ENCODE measurements at places on chromosomes 3 and 15. TPM values are rescaled to one million over a fixed set of nuclear protein-coding genes. Genes with fewer than 3 reads are reported as not detected.
A peak's percentile ranks its signal among the peaks of the same experiment; 100 is the strongest.

DNA sequence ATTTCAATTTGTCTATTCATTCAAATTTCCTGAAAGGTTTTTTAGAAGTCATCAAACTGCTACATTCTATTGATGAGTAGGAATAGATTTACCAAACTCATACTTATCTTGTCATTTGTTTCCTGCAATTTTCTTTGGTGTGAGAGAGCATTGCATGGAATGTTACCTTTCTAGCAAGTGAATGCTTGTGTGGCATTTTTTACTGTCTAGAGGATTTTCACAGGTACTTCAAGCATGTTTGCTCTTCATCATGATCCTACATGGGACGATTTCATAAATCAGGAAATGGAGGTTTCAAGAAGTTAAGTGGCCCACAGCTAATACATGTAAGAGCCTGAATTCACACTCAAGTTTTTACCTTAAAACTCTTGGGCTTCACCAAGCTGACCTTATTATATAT is 26.1 kb downstream of the TGFBR2 start:
- H3K4me1 ChIP-seq: peaks cover 100% of the 10 kb centered on the region
- DNase-seq: no peak
- no peak overlapping the region for H3K4me3 ChIP-seq
- H3K27ac ChIP-seq: peak overlapping the region; percentile 85

DNA sequence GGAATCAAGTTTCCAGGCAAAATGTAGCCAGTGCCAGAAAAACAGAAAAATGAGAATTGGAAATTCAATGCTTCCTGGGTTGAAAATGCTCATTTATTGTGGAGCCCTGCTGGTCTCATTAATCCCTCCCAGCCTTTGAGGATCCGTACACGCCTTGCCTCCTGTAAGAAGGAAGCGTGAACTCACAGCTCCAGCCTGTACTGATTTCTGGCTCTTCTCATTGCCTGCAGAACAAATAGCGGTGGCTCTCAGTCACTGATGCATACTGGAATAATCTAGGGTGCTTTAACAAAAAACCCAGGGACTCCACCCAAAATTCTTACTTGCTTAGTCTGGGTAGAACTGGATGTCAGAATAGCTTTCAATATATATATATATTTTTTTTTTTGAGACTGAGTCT is 29.3 kb upstream of the SLC24A5 start:
- no peak overlapping the region for H3K27ac ChIP-seq
- no peak for DNase-seq
- no peaks in the 10 kb centered on the region for H3K36me3 ChIP-seq
- no peaks in the 10 kb centered on the region for H3K4me1 ChIP-seq

DNA sequence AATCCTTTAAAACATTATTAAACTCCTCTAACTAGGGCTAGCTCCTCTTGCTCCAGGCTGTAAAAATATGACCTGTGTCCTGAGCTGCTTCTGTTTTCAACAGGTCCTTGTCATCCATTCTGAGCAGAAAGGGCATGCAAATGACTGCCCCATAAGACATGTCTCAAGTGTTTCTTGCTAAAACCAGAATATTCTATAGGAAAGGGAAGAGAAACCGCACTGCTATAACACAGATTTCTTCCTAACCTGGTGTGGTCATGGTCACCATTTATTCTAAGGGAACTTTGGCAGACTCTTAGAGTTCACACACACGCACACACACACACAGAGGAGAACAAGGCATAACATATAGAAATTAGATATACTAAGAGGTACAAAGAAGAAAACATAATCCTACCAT is 34.2 kb upstream of the B3GNT5 start:
- H3K4me1 ChIP-seq: no peaks in the 10 kb centered on the region
- DNase-seq: no peak
- no peak overlapping the region for H3K4me3 ChIP-seq
- no peaks in the 10 kb centered on the region for H3K36me3 ChIP-seq
- no peaks in the 10 kb centered on the region for H3K27me3 ChIP-seq
- H3K27ac ChIP-seq: no peak overlapping the region

DNA sequence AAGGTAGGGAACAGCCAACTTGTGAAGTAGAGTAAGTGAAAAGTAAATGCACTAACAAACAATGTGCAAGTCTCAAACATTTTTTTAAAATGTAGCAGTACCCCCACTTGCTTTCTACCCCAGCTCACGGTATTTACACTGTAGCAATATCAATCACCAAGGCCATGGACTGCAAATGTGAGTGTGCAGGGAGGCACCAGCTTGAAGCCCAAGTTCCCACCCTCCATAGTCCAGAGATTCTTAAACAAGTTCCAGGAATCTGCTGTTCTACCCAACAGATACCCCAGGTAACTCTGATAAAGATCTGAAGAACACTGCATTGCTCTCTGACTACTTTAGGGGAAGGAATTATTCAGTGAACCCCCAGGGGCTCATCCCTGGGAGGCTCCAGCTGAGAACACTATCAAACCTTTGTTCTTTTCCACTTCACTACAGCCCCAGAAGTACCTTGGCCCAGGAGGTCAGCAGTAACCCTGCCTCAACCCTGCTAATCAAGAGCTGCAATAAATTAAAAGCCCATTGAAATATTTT is 86.1 kb downstream of the FOXP1 start:
- peaks cover 86% of the 10 kb centered on the region for H3K4me1 ChIP-seq
- no peaks in the 10 kb centered on the region for H3K36me3 ChIP-seq
- no peaks in the 10 kb centered on the region for H3K27me3 ChIP-seq

DNA sequence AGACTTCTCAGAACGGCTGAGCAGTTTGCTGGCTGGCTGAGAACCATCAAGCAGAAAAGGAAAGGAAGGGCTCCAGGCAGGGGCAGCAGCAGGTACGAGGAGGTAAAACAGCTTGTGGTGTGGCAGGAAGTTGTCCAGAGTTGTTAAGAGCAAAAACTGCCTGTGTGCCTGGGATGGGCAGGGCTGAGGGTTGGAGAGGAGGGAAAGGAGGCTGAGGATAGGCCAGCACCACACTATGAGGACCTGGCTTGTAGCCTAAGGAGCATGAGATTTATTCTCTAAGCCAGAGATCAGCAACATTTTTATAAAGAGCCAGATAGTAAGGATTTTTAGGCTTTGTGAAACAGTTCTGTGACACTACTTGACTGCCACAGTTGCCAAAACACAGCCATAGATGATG is 8.0 kb downstream of the IGSF10 start:
- H3K4me1 ChIP-seq: no peaks in the 10 kb centered on the region
- no peak overlapping the region for H3K4me3 ChIP-seq
- H3K27ac ChIP-seq: no peak overlapping the region
- no peak for DNase-seq

DNA sequence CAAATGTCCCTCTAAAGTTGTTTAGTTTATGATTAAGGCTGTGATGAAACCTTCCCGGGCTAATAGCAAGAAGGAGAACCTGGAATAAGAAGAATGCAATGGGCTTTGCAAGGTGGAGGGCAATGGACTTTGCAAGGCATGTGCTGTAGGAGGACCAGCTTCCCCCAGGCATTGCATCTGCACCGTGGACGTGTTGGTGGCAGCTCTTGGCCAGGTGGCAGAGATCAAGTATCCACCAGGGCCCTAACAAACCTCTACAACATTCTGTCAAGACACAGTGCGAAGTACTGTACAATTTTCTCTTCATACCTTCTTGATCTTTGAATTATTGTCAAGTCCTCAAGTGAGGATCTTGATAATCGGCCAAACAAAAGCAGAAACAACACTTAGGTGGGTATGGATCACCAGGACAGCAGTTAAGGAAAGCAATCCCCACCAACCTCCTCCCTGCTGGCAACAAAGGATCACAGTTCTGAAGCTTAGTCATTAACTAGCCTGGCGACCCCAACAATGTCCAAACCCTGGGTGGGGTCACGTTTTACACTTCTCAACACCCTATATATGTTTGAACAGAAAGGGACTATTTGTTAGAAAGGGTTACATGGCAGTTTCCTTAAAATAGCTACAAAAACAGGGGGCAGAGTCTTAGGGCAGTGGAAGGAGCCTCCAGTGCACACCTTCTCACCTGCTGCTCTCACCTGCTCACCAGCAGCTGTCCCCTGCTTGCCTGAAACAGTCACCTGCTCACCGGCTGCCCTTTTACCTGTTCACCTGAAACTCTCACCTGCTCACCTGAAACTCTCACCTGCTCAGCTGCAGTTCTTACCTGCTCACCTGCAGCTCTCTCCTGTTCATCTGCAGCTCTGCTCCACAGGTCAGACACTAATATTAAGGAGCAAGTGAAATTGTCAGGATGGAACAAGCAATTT is 137.9 kb upstream of the LIPC start:
- H3K36me3 ChIP-seq: no peaks in the 10 kb centered on the region
- no peak overlapping the region for H3K4me3 ChIP-seq
- DNase-seq: no peak
- no peak overlapping the region for H3K27ac ChIP-seq

The ANKUB1 gene
- total RNA-seq: not detected
